ENCODE measurements at places on chromosomes 3 and 15.

- DNase-seq, result no peak
These were observed 261.9 kb downstream of the TBL1XR1 start for GRCh38 chr3:176935194-176935888.

DNA sequence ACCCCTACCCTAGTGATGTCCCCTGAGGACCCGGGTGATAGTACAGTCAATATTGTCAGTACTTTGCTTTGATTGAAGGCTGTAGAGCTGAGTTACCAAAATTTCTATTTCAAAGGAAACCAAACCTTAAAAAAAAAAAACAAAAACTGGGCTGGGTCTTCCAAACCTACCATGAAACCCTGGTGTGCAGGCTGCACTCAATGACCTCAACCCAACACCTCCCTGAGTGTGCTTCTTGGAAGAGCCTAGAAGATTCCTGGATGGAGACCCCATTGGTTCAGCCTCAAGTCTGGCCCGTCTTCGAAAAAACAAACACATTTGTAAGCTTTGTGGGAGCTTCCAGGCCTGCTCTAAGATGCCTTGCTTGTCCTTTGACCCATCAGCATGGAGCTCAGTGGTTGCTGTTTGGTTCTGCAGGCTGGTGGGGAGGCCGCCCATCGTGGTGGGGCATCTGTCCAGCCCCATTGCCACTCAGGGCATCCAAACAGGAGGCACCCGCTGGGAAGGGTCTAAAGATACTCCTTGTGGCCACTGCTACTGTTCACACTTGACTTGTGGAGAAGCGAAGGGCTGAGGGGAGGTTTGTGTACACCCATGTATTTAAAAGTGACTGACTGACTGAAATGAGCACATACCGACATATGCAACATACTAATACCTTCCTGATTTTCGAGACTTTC, 32.2 kb downstream of the CRTAP start:
- DNase-seq, result no peak

DNA sequence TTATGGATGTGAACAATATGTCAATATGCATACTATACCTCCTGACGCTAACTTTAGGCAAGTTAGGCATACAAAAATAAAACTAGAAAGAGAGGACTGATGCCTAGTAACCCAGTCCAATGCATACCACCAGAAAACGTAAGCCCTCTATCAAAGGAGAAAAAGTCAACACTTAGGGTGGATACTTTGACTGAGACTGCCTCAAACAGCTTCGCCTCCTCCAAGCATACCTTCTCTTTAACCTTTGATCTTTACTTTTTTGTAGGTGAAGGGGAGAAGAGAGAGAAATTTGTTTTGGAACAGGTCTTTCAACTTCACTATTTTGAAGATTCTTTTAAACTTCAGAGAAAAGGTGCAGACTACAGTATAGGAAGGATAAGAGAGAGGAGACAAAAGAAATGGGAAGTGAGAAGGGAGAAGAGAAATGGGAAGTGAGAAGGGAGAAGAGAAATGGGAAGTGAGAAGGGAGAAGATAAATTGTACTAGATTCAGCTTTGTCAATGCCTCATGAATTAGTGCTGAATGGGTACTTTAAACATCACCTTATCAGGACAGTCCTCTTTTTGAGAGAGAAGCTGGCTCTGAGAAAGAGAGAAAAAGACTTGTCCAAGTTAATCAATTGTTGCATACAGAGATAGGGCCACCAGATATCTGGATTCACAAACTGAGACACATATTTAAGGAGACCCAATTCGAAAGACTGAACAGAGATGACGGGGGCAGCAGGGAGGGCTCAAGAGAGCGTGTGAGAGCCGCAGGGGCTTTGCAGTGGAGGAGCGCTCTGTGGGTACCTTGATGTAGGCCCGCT, 1.0 kb downstream of the P3H2 start:
- DNase-seq, result no peak

- no peak for DNase-seq
These were observed 176.3 kb downstream of the ZMAT3 start for GRCh38 chr3:178895178-178895789.

DNA sequence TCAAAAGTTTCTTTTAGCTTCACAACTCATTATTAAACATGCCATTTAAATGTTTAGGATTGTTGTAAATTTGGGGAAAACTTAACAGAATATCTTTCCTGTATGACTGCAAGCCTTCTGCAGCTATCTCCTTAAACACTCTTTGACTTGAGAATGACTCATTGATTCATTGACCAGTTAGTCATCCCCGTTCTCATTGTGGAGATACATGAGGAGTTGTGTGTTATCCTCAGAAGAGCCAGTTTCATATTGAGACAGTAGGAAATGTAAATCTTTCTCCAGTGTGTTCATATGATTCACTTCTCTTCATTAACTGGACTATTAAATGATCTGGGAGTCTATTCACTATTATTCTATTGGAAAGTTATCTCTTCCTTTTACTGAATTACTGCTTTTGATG, 83.0 kb downstream of the CRYGS start:
- no peak for DNase-seq

DNA sequence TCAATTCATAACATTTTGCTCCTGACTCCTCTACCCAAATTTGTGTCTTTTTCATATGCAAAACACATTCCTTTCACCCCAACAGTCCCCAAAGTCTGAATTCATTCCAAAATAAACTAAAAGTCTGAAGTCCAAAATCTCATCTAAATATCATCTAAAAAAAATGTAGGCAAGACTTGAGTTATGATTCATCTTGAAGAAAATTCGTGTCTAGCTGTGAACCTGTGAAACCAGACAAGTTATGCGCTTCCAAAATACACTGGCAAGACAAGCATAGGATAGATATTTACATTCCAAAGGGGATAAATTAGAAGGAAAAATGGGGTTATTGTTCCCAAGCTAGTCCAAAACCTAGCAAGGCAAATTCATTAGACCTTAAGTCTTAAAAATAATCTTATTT, 1302.0 kb upstream of the GBE1 start:
- no peak for DNase-seq

DNA sequence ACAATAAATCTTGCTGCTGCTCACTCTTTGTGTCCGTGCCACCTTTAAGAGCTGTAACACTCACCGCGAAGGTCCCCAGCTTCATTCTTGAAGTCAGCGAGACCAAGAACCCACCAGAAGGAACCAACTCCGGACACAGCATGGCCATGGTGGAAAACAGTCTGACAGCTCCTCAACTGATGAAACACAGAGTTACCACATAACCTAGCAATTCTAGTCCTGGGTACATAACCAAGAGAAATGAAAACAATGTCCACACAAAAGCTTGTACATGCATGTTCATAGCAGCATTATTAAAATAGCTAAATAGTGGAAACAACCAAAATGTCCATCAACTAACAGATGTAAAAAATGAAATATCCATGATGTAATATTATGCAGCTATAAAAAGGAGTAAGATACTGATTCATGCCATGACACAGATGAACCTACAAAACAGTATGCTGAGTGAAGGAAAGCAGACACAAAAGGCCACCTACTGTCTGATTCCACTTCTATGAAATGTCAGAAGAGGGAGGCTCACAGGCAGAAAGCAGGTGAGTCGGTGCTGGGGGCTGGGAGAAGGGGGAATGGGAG, 36.8 kb downstream of the VGLL4 start:
- no peak for DNase-seq

- DNase-seq, result no peak
These were observed 4.5 kb downstream of the GPR62 start for GRCh38 chr3:51959651-51960050.

DNA sequence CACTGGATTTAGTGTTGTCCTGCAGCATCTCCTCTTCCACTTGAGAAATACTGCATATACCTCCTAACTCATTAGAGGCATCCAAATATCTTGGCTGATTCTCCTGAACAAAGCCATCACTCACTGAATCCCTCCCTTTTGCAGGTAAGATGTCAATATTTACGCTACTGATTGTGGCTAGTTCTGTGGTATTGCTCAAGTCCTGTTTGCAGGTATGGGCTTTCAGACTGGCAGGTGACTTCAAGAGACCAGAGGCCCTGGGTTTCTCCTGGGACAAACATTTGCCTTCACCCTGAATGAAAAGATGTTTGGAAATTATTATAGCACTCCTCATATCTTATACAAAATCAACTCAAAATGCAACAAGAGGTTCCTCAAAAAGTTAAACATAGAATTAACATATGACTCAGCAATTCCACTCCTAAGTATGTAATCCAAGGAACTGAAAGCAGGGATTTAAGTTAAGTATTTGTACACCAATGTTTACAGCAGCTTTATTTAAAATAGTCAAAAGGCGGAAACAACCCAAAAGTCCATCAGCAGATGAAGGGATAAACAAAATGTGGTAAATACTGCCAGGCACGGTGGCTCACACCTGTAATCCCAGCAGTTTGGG, 18.6 kb downstream of the NEK4 start:
- no peak for DNase-seq

DNA sequence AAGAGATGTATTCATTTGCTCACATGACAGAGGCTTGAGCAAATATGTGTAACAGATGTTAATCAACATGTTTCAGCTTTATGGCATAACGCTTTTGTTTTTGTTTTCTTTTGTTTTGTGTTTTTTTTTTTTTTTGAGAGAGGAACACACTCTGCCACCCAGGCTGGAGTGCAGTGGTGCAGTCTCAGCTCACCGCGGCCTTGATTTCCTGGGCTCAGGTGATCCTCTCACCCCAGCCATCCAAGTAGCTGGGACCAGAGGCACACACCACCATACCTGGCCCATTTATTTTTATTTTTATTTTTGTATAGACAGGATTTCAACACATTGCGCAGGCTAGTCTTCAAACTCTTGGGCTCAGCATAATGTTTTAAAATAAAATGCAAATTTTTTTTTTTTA, 1504.4 kb upstream of the CADM2 start:
- no peak for DNase-seq

DNA sequence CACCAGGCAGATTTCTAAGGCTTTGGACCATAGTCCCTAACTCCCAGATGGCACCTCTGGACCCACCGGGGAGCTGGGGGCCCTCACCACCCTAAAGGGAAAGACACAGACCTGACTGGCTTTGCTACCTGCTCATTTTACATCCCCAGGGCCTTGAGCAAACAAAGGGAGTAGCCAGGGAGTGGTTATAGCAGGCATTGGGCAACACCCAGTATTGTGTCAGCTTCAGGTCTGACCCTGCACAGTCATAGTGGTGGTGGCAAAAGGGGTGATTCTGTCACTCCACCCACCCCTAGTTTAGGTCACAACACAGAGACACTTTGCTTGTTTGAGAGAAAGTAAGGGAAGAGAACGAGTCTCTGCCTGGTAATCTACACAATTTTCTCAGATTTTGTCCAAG, 352.5 kb downstream of the DIPK2A start:
- no peak for DNase-seq

DNA sequence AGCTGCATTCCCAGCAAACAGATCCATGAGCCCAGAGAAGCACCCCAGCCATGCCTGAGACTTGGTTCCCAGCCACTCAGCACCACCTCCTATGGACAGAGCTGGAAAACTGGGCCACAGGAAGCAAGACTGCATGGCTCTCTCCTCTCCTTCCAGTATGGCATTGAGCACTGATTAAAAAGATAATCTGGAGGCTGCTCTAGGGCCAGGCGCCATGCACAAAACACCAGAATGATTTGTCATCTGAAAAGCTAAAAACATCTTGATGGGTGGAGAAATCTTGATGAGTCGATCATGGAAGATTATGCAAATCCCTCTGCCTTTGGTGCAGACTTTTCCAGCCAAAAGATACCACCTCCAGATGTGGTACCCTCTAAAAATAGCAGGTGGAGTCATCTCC, 62.7 kb upstream of the MRPS22 start:
- no peak for DNase-seq

DNA sequence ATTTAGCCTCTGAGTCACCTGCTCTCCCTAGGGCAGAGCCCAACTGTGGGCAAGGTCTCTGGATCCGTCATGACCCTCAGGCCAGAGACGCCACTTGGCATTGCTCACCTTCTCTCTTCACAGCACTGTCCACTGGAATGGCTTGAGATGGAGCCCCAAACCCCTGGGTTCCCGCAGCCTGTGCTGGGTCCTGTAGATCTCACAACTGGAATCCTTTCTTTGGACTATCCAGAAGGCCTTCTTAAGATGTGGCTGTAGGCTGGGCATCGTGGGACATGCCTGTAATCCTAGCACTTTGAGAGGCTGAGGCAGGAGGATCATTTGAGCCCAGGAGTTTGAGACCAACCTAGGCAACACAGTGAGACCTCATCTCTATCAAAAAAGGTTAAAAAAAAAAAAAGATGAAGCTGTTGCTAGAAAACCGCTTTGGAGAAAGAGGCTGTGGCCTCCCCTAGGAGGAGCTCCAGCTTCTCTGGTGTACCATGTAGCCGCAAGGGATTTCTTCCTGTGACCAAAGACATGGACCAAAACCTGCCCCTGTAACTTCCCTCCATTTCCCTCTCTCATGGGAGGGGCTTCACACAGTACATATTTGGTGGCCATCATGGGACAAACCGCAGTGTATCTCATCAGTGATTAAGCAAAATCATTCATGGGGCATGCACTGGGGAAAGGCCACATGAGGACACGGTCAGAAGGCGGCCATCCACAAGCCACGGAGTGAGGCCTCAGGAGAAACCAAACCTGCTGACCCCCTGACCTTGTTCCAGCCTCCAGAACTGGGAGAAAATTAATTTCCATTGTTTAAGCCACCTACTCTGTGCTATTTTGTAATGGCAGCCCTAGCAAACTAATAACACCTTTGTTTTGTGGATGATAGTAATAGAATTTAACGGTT, 23.3 kb upstream of the BUB1B start:
- no peak for DNase-seq

DNA sequence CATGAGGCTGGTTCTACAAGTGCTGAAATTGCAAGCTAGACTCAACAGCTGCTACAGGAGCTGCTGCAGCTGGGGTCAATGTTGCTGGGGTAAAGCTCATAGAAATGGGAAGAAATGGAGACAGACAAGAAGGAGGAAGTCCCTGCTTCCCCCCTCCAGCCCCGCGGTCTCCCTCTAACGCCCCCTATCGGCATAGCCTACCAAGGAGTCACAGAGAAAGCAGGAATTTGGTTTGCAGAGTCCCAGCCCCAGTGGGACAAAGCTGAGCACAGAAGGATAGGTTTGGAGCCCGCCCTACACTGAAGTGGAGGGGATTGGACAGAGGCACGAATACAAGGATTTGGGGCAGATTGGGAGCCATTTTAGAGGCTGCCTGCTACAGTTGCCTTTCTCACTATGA, 176.9 kb upstream of the ANKRD28 start:
- no peak for DNase-seq

- DNase-seq, result no peak
These were observed 635.5 kb upstream of the NAALADL2 start for GRCh38 chr3:174223626-174224025.

DNA sequence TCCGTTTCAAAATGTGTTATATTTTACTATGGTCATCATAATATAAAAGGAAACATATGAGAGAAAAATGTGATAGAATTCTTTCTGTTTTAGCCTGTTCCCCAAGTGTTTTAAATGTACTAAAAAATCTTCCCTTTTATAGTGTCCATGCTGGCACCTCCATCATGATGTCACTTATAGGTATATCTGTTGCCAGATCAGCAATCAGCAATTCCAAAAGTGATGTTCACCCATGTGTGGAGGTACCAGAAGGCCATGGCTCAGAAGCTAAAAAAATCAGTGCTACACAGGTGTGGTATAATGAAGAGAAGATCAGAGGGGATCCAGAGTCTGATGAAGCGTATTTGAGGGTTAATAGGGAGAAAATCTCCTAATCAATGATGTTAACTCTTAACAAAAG, 1.1 kb upstream of the GPR15 start:
- DNase-seq, result no peak
